ENCODE measurements at places on chromosomes 3 and 15.
A peak's percentile ranks its signal among the peaks of the same experiment; 100 is the strongest.

DNA sequence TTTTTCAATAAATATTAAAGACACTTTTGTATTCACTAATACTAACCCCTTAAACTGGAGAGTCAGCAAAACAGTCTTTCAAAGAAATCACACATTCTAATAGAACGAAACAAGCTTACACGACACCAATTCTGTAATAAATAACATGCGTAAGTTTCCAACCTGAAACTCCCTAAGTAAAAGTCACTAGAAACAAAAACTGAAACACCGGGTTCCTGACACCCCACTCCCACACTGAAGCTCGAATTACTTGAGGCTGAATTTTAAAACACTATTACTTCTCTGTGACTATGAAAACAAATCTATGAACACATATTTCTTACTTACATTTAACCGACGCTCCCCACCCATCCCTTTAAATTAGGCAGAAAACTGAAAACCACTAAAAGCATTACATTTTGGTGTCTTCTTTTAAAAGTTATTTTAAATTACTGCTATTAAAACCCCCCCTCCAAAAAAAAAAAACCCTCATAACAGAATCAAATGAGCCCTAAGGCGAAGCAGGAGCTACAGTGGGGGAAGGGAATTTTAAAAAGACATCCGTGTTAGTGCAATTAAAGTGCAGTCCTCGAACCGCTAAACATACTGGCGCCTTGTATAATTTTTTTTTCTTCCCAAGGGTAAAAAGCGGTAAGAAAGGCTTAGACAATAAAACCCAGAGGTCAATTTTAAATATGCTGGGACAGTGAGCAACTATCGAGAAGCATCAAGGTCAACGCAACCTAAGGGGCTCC is 878 bp downstream of the SPPL2A start:
- DNase-seq = no peak

DNA sequence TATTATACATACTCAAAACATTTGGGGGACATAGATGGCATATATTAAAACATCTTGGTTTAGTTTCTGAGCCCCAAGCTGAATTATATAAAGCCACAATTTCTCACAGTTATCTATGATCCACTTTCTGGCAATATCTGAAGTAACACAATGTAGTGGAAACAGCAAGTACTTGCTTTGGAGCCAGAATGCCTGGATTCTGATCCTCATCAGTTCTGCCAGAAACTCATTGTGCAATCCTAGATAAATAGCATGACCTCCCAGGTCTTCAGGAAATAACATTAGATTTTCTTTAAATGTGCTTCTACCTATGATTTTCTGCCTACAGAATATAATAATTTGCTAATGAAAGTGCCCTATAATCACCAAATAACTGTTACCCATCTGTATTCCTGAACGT is 544.9 kb downstream of the NAALADL2 start:
- DNase-seq = no peak

- DNase-seq = no peak
Observed at GRCh38 chr3:48305396-48305795, 28.1 kb downstream of the SPINK8 start.

DNA sequence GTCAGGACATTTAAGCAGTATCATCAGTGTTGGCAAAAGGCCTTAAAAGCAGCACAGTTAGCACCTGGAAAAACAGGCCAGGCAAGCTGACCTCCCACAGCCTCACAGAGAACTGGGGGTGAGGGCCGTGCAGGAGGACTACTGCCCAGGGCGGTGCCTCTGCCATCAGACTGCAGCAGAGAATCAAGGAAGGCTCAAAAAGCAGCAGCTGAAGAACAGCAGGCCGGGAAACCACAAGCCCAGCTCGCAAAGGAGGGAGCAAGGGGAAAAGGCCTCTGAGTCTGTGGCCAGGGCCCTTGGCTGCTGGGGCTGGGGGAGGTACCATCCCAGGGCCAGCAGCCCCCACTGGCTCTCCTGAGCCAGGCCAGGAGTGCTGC is 84.2 kb downstream of the SEC22A start:
- peak; percentile 47 for DNase-seq

DNA sequence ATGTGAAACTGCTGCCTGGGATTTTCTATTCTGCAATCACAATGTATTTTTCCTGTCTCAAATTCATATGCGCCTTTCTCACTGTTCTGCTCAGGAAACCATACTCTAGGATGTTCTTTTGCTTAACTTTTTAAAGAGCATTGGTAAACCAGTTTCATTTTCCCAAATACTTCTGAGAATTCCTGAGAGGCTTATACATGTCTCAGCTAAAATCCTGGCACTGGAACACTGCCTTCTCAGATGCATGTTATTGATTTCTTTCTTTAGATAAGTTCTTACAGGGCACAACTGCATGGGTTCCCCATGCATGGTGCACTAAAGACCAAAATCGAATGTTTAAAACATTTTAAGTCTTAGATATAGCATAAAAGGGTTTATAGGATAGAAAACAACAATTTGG is 178.3 kb upstream of the PLSCR5 start:
- no peak for DNase-seq

DNA sequence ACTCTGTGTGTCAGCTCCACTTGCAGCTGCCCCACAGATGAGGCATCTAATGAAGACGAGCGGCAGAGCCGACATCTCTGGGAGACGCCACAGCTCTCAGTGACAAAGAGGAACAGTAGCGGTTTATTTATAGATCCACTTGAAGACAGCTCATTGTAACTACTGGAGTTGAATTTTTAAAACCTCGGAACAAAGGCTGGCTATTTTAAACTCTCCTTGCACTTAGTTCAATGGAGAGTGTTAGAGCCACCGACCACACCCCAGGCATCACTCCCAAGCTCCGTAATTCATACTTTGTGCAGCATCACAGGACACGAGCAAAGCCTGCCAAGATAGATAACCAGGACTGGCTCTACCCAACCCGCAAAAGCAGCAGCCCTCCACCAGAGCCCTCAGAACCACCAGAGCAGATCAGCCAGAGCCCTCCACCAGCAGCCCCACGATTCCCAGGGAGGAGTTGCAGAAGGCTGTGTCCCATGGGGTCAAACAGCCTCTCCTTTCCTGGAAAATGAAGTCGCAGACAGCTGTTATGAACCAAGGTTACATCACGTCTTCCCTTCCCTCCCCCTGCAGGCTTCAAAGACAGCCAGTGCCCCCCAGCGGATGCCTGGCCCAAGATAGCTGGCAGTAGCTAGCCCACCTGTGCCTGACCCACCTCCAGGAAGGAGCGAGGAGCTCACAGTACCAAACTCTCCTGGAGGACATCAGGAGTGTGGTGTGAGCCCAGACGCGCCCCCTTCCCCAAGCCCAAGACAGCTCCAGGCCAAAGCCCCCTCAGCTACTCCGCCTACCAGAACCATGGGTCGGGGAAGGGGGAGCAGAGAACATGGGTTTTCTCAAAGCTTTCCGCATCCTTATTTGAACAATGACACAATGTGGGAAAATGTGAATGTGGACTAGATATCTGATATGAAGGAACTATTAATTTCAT is 45.7 kb downstream of the POC1A start:
- no peak for DNase-seq

- DNase-seq = peak; percentile 72
Observed at GRCh38 chr3:5187920-5188418, 462 bp downstream of the EDEM1 start.

DNA sequence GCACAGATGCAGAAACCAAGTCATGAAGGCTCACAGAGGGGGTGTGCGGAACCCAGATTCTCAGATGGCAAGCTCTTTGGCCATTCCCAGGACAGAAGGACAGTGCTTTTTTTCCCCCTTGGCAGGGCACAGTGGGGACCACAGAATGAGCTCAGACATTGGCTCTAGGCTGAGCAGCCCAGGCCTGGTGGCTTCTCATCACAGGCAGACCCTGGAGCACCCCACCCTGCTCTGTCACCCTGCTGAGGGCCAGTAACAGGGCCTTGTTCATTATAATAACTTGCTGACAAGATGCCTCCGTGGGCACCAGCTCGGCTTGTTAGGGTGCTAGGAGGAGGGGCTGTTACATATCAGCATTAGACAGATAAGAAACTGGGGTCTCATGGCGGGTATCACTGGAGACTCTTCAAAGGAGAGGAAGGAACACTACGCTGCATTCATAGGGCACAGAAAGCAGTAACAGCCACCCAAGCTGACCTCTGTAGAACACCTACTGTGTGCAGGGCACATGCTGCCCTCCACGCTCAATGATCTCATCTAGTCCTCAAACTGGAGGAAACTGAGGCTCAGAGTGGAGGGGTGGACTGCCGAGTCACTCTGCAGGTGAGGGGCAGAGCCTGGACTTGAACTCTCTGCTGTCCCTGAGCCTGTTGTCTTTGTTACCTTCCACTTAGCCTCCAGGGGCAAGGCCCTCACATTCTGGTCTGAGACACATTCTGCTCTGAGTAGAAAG is 69.9 kb upstream of the SEC13 start:
- no peak for DNase-seq

DNA sequence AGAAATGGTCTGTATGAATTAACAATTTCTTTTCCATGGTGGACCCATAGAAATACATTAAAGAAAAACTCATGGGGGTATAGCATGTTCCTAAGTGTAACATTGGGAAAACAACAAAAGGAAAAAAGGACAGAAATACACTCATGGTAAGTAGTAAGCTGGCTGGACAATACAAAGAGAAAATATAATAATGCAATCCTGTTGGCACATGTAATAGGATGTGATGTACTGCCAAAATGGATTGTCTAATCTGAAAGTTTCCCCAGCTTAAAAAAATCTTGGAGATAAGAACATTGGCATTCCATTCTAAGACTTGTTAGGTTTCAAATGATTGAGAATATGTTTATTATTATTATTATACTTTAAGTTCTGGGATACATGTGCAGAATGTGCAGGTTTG is 128.1 kb downstream of the MBNL1 start:
- DNase-seq = no peak

DNA sequence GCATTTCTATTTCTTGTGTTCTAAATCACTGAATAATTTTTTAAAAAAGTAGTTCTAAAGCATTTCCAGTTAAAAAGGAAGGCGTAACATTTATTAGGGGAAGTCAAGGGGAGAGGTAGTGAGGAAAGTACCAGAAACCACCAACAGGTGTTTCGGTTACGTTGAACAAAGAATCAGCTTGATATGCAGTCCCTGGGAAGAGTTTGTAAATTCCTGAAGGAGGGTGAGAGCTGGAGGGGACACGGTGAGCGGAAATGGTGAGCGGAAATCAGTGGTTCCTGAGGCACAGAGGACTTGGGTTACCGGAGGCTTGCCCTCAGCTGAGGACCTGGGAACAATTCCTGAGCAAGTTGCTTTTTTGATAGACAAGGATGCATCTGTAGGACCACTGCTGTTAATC is 17.8 kb downstream of the MAP2K1 start:
- no peak for DNase-seq

GRCh38 chr15:65434201-65434600 is 11.5 kb upstream of the IGDCC4 start:
- DNase-seq = no peak

- no peak for DNase-seq
Observed at GRCh38 chr3:87320756-87321626, 44.6 kb upstream of the POU1F1 start.

- no peak for DNase-seq
Observed at GRCh38 chr3:172591876-172592771, 68.9 kb upstream of the TNFSF10 start.

- DNase-seq = no peak
Observed at GRCh38 chr15:56948000-56948763, 29.7 kb downstream of the TCF12 start.

- DNase-seq = no peak
Observed at GRCh38 chr3:179933080-179933479, 103.7 kb downstream of the PEX5L start.

GRCh38 chr3:54458357-54458756 is 336.0 kb downstream of the CACNA2D3 start:
- no peak for DNase-seq

- no peak for DNase-seq
Observed at GRCh38 chr3:176916777-176917176, 280.5 kb downstream of the TBL1XR1 start.

Data from left forelimb (tissue), 1 donor.